ENCODE measurements at places on chromosomes 4 and X. TPM values are rescaled to one million over a fixed set of nuclear protein-coding genes. Genes with fewer than 3 reads are reported as not detected.

Gene ETDA
- total RNA-seq, result not detected

Gene P2RY4
- 0.09 TPM for total RNA-seq

Gene ARL13A
- not detected for total RNA-seq

Gene HDX
- total RNA-seq, result 2.9 TPM

Gene HELT
- not detected for total RNA-seq

Gene MEPE
- total RNA-seq, result not detected

Gene WNK3
- total RNA-seq, result 10.5 TPM

Gene F8A1
- total RNA-seq, result 7.1 TPM

Gene MAGEB6B
- not detected for total RNA-seq

Gene TCP11X2
- not detected for total RNA-seq

All from fibroblast of the aortic adventitia (primary cell).